Left lung (tissue), 14 donors: ENCODE measurements at places on chromosomes 11 and 22. TPM values are rescaled to one million over a fixed set of nuclear protein-coding genes. Genes with fewer than 3 reads are reported as not detected.

Gene OR8U1
- not detected for polyA plus RNA-seq

Gene OR51B4
- polyA plus RNA-seq = 0.58 TPM

Gene BLID
- polyA plus RNA-seq = not detected

Gene OR2AG2
- not detected for polyA plus RNA-seq

Gene PTPRCAP
- 2.7 TPM for polyA plus RNA-seq

Gene KRTAP5-2
- polyA plus RNA-seq = not detected

Gene PPP6R3
- polyA plus RNA-seq = 107 TPM

Gene POU2AF3
- polyA plus RNA-seq = 10.8 TPM

Gene NLRP6
- polyA plus RNA-seq = not detected

Gene CLTCL1
- 8.4 TPM for polyA plus RNA-seq

Gene GP1BB
- polyA plus RNA-seq = 5.4 TPM

- DNase-seq = no peak
Measured at GRCh38 chr22:36833073-36833472, 16.2 kb upstream of the PVALB start.

DNA sequence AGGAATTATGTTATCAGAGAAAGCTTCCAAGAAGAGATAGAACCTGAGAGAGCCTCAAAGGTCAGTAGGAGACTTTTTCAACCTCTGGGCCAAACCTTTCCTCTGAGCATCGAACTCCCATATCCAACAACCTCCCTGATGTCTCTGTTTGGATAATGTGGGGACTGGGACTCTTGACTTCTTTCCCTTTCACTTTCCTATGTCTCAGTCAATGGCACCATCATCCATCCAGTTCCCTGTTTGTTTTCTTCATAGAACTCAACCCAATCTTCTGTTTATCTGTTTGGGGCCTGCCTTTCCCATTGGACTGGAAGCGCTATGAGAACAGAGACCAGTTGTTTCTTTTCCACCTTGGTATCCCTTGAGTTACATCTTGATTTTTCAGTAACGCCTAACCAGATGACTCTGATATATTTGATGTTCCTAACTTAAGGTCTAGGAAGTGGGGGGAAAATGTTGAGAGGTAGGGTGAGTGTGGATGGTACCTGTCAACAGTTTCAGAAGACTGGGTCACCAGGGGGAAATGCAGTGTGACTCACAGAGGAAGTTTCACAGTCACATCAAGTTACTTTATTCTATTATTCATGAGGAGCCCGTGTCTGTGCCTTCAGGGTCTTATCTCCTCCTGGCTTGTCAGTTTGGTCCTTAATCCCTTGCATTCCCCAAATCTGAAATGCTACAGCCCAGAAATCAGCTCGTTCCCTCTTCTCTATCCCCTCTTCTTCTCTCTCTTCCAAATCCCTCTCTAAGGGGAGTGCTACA lies 4.5 kb upstream of the KCNE3 start:
- no peak for DNase-seq

- no peak for DNase-seq
Measured at GRCh38 chr11:665704-666281, 28.7 kb downstream of the DRD4 start.

DNA sequence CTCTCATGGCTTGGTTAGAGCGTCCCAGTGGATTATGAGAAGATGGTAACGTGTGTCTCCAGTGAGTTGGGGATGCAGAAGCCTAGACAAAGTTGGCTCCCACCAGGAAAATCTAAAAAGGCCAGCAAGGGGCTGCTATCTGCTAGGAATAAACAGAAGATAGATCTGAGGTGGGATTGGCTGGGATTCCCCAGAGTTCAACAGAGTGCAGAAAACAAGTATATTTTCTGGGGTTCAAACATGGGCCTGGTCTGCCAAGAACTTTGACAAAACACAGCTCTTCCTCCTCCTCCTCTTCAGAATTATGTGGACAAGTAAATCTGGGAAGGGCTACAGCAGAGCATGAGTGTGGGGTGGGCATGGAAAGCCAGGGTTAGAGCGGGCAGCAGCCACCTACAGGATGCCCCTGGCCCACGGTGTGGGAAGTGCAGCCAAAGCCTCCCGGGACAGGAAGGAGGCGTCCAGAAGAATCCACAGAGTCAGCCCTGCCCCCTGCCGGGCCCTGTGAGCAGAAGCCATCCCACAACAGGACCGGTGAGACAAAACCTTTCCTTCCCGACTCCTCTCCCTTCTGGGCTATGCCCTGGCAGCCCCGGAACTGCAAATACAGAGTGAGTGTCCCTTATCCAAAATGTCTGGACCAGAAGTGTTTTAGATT lies 67.1 kb downstream of the CD82 start:
- no peak for DNase-seq

- no peak for DNase-seq
Measured at GRCh38 chr22:49364398-49364797, 463.3 kb downstream of the BRD1 start.

DNA sequence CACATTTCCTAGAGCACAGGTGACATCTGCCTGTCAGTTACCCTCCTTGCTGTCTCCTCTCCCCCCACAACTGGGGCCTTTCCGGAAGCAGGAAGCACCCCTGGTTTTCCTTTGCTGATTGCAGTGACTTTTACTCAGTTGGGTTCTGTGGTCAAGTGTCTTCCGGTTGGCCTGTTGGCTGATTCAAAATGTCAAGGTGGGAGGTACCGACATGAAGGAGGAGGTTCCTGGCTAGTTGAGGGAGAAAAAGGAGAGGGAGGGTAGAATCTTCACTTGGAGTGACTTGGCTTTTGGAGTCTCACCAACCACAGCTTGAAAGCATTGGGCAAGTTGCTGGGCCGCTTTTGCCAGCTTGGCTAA lies 9.3 kb upstream of the ADAMTS15 start:
- no peak for DNase-seq

DNA sequence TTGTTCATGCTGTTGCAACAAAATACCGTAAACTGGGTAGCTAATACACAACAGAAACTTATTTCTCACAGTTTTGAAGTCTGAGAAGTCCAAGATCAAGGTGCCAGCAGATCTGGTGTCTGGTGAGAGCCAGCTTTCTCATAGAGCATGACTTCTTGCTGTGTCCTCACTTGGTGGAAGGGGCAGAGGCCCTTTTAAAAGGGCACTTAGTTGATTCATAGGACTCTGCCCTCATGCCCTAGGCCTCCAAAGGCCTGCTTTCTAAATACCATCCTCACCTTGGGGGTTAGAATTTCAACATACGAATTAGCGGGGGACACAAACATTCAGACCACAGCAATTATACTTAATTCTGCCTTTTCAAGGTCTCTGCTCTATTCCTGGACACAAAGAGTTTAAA lies 52.3 kb upstream of the FDX1 start:
- DNase-seq = no peak

DNA sequence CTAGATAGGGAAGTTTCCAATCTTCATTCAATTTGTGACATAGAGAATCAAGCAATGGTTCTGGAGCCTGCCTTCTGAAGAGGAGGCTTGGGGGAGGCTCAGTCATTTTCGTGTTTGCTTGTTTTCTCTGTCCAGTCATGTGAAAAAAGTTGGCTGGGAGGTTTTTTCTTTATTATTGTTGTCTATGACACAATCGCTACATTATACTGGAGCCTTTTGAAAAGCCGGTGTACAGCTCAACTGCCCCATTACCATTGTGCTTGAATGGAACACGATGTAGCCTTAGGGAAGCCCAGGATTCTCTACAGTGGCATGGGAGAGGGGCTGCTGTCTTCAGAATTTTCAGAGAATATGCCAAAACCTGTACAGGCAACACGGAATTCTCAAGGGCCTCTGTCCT lies 57.9 kb upstream of the NCAM1 start:
- DNase-seq = no peak

- no peak for DNase-seq
Measured at GRCh38 chr11:9269492-9270013, 4.4 kb upstream of the DENND5A start.

DNA sequence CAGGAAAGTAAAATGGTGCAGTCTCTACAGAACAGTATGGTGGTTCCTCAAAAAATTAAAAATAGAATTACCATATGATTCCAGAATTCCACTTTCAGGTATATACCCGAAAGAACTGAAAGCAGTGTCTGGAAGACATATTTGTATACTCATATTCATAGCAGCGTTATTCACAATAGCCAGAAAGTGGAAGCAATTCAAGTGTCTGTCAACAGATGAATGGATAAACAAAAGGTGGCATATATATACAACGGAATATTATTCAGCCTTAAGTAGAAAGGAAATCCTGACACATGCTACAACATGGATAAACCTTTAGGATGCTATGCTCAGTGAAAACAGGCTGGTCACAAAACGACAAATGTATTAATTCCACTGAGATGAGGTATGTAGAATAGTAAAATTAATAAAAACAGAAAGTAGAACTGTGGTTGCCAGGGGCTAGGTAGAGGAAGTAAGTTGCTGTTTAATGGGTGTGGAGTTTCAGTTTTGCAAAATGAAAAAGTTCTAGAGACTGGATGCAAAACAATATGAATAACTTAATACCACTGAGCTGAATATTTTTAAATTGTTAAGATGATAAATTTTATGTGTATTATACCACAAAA lies 14.5 kb downstream of the SAA1 start:
- DNase-seq = no peak

- no peak for DNase-seq
Measured at GRCh38 chr11:123526027-123526805, 96.1 kb downstream of the GRAMD1B start.

- no peak for DNase-seq
Measured at GRCh38 chr11:134577751-134578395, 165.8 kb upstream of the B3GAT1 start.

GRCh38 chr11:12430351-12430750 lies 53.0 kb downstream of the PARVA start:
- DNase-seq = no peak

DNA sequence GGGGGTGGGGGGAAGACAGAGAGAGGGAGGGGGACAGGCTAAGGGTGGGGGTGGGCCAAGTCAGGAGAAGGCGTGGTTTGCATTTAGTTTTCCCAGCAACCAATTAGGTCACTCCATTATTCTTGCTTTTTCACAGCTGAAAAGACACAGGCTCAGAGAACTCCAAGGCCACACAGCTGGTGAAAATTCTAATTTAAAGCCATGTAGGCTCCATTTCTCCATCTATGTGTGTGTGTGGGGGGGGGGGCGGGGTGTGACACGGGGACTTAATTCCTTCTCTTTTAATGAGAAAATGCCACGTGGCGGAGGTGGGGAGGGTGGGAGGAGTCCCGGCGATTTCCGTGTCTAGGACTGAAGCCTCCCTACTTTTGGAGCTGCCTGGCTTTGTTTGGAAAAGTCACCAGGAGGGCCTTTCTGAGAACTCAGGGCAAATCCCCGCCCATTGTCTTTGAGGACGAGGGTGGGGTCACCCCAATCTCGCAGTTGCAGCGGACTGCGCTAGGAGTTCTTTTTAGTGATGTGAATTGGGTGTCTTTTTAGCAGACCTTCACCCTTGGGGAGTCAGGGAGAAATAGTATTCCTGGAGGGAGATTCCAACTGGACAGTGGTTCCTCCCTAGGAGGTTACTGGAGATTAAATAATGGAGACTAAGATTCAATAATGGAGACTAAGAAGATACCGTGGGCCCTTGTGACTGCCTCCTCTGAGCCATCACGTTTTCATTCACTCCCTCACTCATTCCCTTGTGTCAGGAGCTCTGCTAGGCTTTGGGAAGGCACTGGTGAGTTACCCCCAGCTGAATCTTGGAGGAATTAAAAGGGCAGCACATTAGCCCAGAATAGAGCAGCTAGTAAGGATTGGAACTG lies 36.4 kb upstream of the PTPRJ start:
- DNase-seq = no peak

DNA sequence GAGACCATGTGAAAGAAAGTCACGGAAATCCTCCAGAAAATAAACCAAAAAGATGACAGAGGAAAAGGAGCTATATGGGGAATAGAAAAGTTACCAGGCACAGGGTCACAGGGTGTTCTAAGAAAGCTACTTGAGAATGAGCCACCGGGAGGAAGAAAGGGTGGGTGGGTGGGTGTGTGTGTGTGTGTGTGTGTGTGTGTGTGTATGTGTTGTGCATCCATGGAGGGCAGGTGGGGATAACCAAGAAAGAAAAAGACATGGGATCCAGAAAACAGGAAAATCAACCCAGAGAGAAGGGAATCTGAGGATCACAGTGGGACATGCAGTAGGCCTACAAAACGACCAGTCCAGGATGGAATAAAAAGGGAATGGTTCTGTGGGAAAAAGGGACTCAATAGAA lies 3.7 kb downstream of the APOL2 start:
- DNase-seq = no peak

DNA sequence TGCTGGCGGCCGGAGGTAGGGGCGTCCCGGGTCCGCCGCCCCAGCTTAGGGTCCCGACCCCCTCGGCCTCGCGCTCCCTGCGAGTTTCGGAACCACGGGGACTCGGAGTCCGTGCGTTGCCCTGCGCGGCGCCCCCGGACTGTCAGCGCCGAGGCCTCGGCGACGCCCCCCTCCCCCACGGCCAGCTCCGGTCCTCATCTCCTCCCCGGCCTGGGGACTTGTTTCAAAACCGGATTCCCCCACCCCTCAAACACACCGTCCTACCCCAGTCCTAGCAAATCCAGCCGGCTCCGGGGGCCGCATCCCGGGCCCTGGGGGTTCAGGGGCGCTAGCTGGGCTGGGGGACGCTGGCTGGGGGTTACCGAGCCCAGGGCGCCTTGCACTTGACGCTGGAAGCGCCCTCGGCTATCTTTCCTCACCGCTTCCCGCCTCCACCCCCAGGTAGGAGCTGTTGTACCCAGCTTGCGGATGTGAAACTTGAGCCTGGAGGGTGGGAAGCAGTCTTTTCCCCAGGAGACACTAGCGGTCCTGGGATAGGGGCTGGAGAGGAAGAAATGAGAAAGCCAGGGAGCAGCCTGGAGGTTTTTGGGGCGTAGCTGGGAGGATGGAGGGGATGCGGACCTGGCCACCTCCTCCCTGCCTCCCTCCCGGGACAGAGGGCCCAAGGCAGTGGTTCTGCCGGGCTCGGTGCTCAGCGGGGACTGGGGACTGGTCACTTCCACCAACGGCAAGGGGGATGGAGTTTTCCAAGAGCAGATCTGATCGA lies 550 bp downstream of the FBLN1 start:
- DNase-seq = no peak

DNA sequence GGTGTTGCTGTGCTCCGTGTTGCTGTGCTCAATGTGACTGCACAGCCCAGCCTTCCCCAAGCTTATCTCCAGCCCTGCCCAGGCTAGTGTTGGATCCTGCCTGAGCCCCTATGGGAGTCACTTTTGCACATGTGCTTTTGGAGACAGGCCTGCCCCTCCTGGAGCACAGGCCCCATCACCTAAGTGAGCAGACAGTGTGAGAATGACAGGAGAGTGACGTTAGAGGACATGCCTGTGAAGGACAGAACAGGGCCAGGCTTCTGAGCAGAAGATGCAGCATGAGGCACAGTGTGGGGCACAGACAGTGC lies 36.6 kb upstream of the SUSD2 start:
- no peak for DNase-seq

- no peak for DNase-seq
Measured at GRCh38 chr22:29630987-29631386, 27.6 kb downstream of the NF2 start.
